ENCODE measurements at places on chromosomes 13 and 19.
A peak's percentile ranks its signal among the peaks of the same experiment; 100 is the strongest.

DNA sequence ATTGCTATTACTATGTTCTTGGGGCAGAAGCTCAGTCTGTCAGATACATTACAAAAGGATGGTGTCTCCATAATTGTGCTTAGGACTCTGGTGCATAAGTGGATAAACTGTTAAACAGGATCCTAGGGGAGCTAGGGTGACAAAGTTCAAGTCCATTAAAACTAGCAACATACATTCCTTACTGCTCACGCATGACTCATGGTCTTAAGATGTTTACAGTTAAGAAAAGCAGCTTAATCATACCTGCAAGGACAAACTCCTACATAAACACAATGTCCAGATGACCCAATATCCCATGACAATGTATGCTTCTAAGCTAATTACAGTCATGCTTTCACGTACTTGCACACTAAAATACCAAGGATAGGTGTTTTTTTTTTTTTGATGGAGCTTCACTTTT, 3.5 kb upstream of the ZNF701 start:
- DNase-seq: peak; percentile 93

DNA sequence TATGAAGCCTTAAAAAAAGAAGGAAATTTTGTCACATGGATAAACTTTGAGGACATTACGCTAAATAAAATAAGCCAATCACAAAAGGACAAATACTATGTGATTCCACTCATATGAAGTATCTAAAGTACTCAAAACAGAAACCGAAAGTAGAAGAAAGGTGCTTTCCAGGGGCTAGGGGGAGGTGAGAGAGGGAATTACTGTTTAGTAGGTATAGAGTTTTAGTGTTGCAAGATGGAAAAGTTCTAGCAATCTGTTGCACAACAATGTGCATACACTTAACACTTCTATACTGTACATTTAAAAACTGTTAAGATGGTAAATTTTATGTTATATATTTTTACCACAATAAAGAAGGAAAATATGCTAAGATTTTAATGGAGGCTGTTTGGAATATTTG, 83.0 kb downstream of the POLR1D start:
- DNase-seq: no peak

- peak; percentile 65 for DNase-seq
Observed at GRCh38 chr19:15452111-15453047, 2.6 kb upstream of the WIZ start.

GRCh38 chr19:29831041-29831548, 19.3 kb downstream of the CCNE1 start:
- DNase-seq: peak; percentile 75

GRCh38 chr19:1914826-1915341, 9.7 kb downstream of the ADAT3 start:
- DNase-seq: no peak

GRCh38 chr19:55683449-55684261, 8.6 kb downstream of the EPN1 start:
- DNase-seq: no peak

GRCh38 chr13:88919970-88920628, 1248.9 kb downstream of the SLITRK5 start:
- no peak for DNase-seq

DNA sequence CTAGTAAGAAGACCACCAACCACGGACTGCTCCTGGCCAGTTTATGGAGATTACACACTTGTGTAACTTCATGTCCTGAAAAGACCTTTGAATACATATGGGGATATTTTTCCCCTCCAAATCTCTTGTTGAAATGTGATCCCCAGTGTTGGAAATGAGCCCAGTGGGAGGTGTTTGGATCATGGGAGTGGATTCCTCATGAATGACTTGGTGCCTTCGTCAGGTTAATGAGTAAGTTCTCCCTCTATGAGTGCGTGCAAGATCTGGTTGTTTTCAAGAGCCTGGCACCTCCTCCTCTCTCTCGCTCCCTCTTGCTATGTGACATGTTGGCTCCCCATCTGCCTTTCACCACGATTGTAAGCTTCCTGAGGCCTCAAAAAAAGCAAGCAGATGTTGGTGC, 769.0 kb upstream of the SLITRK1 start:
- peak; percentile 91 for DNase-seq

GRCh38 chr13:111916201-111916600, 150.7 kb upstream of the SOX1 start:
- no peak for DNase-seq

- peak; percentile 20 for DNase-seq
Observed at GRCh38 chr13:26051657-26052311, at the start of gene SHISA2. TSS of gene SHISA2 (minus strand) at chr13:26052016. CDS start at chr13:26050975, 1,041 bp downstream.
